NCI-H2081 (cell line): ENCODE measurements at places on chromosomes 2 and 18.

DNA sequence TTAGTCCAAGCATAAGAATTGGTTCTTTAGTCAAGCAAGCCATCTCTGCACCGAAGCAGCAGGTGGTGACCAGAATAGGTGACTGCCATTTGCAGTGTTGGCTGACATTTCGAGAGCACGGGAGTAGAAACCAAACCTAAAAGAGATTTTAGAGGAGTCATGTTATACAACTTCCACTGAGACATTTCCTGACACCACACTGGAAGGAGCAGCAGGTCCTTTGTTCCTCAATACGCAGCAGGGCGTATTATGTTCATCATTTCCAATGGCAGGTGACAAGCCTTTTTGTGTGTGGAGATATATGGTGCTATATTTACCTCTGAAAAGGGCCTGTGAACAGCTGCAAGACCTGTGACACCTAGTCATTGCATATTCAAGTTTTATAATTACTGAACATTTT is 418.8 kb upstream of the NETO1 start:
- peak; percentile 84 for DNase-seq

GRCh38 chr2:218345491-218346236 is 11.0 kb upstream of the CATIP start:
- no peak for DNase-seq

GRCh38 chr2:36677386-36677785 is 19.1 kb upstream of the VIT start:
- no peak for DNase-seq

GRCh38 chr18:35289727-35290093 is 319 bp downstream of the ZSCAN30 start:
- DNase-seq, result peak; percentile 32

DNA sequence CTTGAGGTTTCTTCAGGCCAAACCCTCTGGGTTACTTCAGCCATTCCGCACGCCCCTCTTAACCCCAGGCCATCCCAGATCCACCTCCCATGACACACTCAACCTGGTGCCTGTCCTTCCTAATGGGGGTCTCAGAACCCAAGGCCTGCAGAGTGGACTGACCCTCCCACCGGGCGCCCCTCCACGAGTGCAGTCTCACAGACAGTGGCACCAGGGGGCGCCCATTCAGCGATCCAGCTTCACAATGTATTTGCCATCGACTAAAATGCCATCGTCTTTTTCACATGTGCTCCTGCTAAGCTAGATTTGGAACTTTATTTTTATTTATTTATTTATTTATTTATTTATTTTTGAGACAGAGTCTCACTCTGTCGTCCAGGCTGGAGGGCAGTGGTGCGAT is 38.5 kb downstream of the INPP5D start:
- DNase-seq, result no peak

DNA sequence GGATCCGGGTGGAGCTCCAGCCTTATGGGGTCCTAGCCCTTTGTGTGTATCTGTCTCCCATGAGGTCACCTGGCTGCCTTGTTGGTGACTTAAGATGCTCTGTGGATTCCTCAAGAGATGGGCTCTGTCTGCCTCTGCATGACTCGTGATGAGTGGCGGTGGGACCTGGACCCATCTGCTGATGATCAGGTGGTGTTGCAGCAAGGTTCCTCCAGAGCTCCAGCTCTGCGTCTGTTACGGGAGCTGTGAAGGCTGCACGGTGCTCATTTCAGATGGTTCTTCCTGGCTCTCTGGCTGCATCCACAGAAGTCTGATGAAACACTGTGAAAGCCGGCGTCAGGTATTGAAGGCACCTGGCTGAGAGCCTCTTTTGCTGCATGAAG is 2.4 kb downstream of the AGAP1 start:
- DNase-seq, result no peak

- DNase-seq, result no peak
These were observed 1.6 kb downstream of the SLC66A2 start for GRCh38 chr18:79949697-79950487.

GRCh38 chr2:40937284-40937683 is 485.4 kb upstream of the SLC8A1 start:
- no peak for DNase-seq

- no peak for DNase-seq
These were observed 40.1 kb downstream of the GTF3C3 start for GRCh38 chr2:196759378-196759706.

DNA sequence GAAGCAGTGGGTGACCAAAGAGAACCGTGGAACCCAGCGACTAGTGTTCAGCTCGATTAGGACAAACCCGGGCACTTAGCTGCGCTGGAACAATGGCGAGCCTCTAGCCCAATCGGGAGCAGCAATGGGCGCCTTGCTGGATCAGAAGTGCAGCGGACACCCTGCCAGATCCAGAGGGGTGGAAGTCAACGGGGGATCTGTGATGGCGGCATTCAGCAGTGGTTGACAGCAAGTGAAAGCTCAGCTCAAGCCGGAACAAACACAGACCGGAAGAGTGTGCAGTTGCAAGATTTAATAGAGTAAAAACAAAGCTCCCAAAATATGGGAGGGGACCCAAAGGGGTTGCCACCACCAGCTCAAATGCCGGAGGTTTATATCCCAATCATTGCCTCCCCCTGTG is 478.7 kb upstream of the REG3G start:
- no peak for DNase-seq

DNA sequence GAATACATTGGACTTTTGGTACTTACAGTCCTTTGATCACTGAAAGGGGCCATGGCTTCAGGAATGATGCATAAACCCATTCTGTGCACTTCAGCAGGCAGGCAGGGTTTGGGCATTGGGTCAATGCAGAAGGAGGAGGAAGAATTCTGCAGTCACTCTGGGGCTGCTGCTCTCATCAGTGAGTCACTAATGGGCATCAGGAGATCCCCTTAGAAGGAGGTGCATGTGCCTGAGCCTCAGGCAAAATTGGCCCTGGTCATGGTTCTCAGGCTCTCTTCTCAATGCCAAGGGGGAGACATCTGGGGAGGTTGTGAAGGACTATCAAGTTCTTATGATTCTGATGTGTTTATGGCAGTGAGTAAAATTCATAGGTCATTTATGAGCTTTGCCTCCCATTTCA is 52.0 kb upstream of the TNP1 start:
- DNase-seq, result no peak

GRCh38 chr2:75634945-75635344 is 11.6 kb upstream of the MRPL19 start:
- no peak for DNase-seq

DNA sequence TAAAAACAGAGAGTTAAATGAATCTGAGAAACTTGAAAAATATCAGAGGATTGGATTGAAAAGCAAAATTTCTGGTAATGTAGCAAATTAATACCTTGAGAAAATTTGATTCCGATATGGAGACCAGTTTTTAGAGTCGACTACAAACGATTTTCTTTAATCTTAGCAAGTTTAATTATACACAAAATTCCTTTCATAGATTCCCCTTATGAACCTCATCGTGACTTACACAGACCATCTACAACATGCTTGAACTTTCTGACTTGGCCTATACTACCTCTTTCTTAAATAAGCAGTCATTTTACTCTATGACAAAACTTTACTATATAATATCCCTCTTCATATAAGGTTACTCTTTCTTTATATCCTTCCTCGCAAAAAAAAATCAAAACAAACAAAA is 769.6 kb upstream of the CRIM1 start:
- no peak for DNase-seq

GRCh38 chr2:1990724-1991123 is 246.4 kb upstream of the PXDN start:
- peak; percentile 93 for DNase-seq

DNA sequence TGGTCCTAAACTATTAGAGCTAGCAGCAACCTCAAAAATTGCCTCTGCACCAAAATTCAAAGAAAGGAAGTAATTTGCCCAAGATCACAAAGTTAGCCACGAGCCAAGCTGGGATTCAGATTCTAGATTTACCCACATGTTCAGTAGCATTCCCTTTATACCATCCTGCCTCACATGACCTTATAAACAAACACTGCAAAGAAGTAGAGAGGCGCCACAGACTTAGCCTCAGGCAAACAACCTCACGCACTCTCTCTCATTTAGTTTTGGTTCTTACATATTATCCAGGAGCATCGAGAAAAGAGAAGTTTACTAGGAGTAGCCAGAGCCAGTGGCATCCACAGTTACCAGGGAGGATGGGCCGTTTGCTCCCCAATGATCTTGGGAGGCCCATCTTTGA is 226.6 kb downstream of the OSR1 start:
- no peak for DNase-seq

GRCh38 chr2:112085916-112086669 is 31.0 kb downstream of the TMEM87B start:
- DNase-seq, result no peak

DNA sequence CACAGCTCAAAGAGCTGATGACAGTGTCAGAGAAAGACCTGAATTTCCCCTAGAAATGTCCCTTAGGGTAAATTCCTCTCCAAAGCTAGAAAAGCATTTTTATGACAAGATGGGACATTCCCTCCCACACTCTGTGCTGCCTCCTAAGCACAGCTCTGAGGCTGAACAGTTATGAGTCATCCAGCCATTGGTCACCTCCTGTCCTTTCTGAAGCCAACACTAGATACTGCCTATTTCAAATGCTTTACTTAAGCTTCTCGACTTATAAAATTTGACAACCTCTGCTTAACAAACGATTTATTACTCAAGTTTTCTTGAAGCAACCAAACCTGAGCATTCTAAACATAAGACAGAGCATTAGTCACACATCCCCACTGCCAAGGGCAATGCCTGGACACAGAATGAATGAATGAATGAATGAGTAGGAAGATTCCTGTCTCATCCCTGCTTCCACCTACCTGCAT is 35.4 kb downstream of the B4GALT6 start:
- no peak for DNase-seq

DNA sequence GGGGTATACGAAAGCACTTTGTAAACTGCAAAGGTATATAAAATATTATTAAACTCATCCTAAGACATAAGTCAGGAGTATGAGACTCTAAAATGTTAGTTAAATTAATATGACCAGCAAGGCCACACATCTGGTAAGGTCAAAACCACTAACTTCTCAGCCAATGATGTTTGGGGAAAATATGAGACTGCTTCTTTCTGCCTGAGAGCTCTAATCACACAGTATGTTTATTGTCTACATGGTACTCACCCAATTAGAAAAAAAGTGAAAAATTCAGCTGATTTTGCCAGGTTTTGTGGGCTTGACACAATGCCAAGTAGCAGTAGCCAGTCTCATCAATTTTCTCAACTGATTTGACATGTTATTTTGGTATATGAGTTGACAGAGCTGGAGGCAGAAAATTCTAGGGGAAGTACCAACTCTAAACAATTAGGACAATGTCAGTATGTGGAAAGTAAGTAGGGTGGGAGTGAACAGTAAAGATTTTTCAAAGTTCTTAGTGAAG is 87.3 kb downstream of the ALK start:
- DNase-seq, result no peak

DNA sequence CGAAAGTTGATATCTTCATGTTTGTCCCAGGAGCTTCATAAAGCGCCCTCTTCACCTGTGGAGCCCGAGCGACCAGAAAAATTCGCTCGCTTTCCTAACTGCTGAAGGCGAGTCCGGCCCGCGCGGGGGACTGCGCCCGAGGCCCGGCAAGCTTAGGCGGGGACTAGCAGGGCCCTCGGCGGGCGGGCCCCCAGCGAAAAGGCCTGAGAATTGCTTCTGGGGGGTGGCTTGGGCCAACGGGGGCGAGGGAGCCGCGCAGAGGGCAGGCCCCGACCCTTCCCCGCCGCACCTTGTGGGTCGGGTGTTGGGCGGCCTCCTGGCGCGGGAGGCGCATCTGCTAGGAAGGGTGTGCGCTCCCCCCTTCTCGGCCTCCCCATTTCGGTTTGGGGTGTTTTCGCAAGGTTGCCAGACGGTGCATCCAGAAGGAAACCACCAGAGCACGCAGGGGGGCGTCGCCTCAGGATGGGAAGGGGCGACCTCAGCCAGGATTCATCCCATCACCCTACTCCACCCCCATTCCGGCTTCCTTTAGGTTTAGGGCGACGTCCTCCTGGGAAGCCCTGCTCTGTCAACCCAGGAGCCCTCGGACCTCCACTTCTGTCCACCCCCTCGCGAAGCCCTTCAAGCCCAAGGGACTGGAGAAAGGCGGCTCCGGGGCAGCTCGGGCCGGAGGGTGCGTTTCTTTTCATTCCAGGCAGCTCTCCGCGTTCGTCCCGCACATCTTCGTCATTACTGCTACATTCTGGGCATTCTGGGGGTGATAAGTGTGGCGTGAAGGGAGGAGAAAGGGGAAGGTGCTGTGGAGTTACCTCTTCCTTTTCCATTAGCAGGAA is 9.1 kb downstream of the SP9 start:
- no peak for DNase-seq

GRCh38 chr18:10120622-10121021 is 206.8 kb downstream of the VAPA start:
- no peak for DNase-seq

DNA sequence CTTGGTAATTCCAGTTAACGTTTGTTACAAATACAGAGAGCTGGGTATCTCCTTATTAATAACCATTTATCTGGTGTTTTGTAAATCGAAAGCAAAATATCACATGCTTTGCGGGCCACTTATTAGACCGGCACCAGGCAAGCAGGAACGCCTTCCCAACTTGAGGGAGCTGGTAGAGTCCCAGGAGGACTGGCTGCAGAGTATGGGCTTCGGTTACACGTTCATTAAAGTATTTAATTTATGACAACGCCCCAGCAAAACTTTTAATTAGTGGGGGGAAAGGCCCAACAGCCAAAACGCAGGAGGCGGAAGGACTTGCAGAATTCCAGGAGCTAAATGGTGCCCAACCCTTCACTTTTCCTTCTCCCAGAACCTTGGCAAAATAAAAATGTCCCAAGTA is 3.7 kb downstream of the SMAD7 start:
- no peak for DNase-seq

- DNase-seq, result no peak
These were observed 64.7 kb upstream of the HAAO start for GRCh38 chr2:42856891-42857632.

- DNase-seq, result no peak
These were observed 67.8 kb downstream of the SRBD1 start for GRCh38 chr2:45543257-45543656.

GRCh38 chr2:904246-905024 is 46.2 kb upstream of the SNTG2 start:
- peak; percentile 73 for DNase-seq

DNA sequence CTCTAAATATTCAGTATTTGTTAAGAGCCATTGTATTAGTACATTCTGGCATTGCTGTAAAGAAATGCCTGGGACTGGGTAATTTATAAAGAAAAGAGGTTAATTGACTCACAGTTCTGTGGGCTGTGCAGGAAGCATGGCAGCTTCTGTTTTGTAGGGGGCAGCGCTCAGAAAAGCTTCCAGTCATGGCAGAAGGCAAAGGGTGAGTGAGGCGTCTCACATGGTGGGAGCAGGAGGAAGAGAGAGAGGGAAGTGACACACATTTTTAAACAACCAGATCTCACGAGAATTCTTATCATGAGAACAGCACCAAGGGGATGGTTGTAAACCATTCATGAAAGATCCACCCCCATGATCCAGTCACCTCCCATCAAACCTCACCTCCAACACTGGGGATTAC is 13.8 kb upstream of the CCDC102B start:
- no peak for DNase-seq
